ENCODE measurements at places on chromosomes 13 and 19.

DNA sequence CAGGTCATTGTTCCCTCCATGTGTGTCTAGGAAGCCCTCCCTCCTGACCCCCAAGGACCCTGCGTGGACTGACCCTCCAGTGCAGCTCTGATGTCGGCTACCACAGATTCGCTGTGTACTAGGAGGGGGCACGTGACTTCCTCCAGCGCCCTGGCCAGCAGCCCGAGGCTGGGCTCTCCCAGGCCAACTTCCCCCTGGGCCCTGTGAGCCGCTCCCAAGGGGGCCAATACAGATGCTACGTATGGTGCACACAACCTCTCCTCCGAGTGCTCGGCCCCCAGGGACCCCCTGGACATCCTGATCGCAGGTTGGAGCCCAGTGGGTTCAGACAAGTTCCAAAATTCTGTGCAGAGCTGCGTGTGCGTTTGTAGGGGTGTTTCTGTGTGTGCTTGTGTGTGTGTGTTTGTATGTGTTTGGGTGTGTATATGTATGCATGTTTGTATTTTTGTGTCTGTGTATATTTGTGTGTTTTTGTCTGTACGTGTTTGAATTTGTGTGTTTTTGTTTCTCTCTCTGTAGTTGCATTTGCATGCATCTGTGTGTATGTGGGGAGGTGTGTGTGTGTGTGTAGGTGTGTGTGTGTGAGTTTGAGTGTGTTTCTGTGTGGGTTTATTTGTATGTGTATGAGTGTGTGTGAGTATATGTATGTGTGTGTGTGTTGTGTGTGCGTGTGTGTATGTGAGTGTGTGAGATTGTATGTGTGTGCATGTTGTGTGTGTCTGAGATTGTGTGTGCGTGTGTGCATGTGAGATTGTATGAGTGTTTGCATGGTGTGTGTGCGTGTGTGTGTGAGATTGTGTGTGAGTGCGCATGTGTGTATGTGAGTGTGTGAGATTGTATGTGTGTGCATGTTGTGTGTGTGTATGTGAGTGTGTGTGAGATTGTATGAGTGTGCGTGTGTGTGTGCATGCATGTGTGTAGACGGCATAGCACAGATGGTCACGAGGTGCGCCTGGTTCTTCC, 21.4 kb upstream of the LILRA2 start:
- peak; percentile 89 for DNase-seq

GRCh38 chr13:41782086-41782485, 178.8 kb downstream of the VWA8 start:
- no peak for DNase-seq

GRCh38 chr19:39182174-39182505, 14.6 kb upstream of the NCCRP1 start:
- DNase-seq: no peak

GRCh38 chr19:7522923-7523667, 671 bp downstream of the MCOLN1 start:
- DNase-seq: no peak

- no peak for DNase-seq
These were observed 14.6 kb downstream of the NLRP8 start for GRCh38 chr19:55962186-55962585.

DNA sequence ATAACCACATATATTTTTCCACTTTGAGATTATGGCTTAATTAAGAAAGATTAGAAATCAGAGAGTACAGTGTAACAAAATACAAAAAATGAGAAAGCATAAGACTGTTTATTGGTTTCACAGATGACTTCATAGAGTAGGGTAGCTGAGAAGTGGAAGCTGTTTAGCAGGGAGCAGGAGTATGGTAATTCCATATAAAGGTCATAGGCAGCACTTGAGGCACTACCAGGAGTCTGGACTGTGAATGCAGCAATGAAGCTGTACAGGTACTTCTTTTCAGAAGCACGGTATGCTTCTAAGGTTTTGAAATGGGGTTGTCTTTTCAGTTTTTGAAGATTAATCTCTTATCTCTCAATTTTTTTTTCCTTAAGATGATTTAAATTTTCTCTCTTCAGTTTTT, 69.2 kb downstream of the MICU2 start:
- no peak for DNase-seq

GRCh38 chr19:55253842-55254624, 4.8 kb downstream of the PPP6R1 start:
- no peak for DNase-seq

GRCh38 chr19:38304866-38305429, 897 bp downstream of the C19orf33 start:
- peak; percentile 89 for DNase-seq

DNA sequence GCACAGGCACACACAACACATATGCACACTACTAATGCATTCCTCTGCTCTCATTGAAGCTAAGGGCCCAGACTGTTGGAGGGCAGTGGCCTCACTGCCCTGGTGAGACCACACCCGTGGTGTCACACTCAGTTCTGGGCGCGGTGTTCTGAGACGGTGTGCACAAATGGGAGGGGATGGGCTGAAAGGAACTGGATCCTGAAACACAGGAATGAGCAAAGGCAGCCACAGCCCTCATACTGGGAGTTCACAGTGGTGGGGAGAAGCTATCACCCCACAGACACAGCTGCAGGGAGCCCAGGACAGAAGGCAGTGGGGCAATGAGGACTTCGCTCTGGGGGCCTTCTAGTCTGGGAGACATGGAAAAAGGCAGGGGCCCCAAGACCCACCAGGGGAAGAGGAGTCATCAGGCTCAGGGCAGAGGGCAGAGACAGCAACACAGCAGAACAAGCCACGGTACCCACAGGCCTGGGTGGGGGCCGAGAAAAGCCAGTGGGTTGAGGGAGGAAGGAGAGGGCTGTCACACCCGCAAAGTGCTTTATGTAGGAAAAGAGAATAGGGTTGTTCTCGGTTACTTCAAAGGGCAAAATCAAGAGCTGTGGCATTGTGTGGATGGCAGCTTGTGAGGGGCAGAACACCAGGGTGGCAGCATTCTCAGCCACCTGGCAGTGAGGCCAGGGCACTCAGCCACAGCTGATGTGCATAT, 75.4 kb upstream of the GPR183 start:
- no peak for DNase-seq
